ENCODE measurements at places on chromosomes 4 and X.
A peak's percentile ranks its signal among the peaks of the same experiment; 100 is the strongest.

DNA sequence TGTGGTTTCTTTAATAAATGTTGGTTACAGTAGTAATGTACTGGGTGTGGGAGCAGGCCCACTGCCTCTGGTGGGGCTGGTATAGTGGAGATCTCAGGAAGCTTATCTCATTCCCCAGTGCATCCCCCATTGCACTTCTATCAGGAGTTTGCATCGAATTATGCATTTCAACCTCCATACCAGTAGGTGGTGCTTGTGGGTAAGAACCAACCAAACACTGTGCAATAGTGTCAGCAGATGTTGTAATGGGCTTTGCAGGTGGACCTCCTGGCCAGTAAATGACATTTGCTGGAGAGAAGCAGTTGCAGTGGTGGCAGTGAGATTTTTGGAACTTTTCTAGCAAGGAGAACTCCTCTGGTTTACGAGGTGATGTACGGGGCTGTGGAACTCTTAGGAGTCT, 150.6 kb downstream of the POU3F4 start:
- no peak for DNase-seq

- DNase-seq = no peak
Measured at GRCh38 chr4:185202984-185203485, 765 bp downstream of the CFAP97 start.

GRCh38 chr4:8338351-8338961, 68.9 kb downstream of the HTRA3 start:
- no peak for DNase-seq

GRCh38 chr4:145937971-145938611, 532 bp downstream of the ZNF827 start:
- DNase-seq = peak; percentile 21

DNA sequence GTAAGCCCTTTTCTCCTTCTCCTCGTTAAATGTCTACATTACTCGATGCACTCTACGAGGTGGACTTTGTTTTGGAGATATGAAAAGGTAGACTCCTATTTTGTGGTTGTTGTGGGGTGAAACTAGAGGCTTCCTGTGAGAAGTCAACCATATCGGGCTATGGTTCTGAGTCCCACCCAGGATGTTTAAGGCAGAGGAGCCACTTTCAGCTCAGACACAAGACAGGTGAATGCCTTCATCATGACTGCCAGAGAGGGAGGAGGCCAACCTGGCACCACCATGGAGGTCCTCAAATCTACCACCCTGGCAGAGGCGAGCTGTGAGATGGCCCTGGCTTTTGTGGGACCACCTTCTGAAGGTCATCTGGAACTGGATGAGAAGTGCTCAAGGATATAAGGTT, 154.4 kb upstream of the KLF3 start:
- no peak for DNase-seq

DNA sequence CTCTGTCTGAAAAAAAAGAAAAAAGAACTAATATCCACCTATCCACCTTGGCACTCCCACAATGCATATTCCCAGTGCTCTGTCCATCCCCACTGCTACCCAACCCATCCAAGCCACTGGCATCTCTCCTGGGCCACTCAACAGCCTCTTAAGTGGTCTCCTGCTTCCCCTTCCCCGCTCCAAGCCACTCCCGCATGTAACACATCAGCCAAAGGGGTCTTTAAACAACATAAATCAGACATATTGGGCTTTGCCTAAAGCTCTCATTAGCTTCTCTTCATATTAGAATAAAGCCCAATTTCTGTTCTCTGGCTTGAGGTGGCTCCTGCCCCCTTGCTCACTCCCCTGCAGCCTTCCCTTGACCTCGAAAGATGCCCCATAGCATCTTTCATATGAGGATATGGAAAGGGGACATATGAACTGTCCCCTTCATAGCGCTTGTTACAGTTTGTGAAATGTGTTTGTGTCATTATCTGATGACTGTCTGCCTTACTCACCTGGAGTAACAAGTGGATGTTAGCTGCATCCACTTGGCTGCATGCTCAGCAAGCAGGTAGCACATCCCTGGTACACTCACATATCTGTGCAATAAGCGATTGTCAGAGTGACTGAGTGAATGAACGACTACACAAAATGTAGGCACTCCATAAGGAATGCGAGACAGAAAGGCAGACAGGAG, 3.1 kb downstream of the BLOC1S4 start:
- no peak for DNase-seq

GRCh38 chr4:159906051-159906450, 803.2 kb downstream of the RAPGEF2 start:
- no peak for DNase-seq

DNA sequence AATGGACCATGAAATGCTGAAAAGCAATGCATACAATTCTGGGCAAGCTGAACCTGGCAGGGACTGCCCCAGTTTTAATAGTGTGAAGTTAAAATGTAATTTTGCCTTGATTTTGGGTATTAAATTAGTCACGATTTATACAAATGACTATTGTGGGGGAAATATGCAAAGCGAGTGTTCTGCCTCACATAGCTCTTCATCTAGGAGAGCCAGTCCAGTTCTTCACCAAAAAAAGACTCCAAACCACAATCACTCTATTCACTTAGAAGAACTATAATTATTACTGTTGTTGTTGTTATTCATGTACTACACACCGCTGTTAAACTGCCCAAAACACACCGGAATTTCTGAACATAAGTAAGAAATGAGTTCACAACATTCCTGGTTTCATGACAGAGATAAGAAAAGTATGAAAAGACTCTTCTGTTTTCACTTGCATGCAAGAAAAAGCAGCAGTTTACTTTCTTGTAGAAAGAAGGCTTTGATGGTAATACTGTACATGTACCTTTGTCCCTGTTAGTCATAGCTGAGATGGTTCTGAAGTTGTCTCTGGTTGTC, 101.9 kb downstream of the QRFPR start:
- DNase-seq = no peak

- no peak for DNase-seq
Measured at GRCh38 chr4:61175495-61175894, 24.6 kb upstream of the ADGRL3 start.

GRCh38 chrX:771536-771935, 140.9 kb downstream of the SHOX start:
- DNase-seq = no peak

GRCh38 chr4:75235359-75235951, 278.7 kb downstream of the RCHY1 start:
- DNase-seq = no peak

DNA sequence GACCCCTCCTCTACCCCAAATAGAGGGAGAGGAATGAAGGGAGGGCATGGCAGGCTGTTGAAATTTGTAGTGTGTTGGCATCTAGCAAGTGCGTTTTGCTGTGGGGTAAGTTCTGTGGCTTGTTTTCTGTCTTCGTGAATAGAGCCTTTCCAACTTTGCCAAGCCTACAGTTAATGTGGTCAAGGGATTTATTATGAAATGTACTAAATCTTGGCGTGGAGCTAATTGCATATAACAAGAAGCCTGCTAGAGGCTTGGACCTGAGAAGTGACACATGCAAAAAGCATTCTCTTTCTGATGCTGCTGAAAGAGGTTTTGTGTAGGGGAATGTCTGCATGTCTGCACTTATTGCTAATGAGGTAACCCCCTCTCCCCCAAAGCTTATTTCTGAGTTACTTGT, 132.2 kb downstream of the BMPR1B start:
- no peak for DNase-seq

DNA sequence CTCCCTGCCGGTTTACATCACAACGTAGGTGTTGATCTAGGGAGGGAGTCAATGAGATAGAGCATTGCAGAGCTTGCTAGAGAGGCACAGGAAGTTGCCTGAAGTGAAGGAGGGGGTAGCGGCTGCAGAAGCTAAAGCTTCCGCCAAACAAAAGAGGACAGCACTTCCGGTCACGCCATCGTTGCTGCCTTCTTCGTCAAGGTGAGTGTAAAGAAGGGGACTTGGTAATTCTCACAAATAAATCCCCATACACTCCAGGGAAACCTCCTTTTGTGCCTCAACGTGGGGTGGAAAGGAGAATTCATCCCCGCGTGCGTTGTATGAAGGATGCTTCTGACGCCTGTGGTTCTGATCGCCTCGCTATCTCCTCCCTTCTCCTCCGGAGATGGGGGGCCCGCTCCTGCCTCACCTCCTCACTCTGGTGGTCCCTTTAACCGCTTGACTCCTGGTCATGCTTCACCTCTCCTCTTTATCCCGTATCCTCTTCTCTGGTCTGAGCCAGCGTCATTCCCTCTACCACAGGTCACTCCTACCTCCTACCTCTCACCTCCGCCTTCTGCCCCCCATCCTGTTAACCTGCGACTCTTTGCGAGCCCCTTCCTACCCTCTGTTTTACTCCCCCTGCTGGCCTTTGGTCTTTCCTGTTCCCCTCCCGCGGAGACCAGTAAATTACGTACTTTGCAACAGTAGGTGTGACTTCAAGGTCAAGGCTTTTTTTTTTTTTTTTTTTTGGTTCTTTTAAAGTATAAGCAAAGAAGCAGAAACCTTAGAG, 59.9 kb downstream of the GSPT2 start:
- peak; percentile 30 for DNase-seq

GRCh38 chr4:101762534-101762933, 28.0 kb upstream of the BANK1 start:
- DNase-seq = no peak

DNA sequence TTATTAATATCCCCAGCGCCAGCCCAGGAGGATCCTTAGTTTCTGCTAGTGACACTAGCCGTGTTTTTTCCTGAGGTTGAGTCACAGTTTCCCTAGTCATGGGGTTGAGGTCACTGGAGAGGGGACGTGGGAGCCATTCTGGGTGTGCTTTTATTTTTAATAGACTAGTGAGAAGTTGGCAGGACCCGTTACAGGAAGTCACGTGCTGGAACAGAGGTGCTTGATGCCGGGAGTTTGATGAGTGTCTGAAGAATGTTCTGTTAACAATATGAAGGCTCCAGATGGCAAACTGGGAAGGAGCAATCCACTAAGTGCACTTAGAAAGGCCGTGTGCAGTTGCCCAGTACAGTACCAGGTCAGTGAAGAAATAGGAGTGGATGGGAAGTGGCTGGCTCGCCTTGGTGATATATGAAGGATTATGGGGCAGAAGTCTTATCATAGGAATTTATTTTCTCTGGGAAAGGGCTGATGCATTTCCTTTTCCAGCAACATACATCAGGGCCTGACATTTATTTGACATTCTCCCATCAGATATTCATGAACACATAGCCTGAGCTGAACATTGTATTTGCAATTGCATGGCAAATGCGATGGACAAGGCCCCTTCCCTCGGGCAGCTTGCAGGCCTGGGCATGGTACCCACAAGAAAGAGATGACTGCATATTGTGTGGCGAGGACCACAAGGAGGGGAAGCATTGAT, 291.8 kb downstream of the FBXW7 start:
- DNase-seq = no peak

DNA sequence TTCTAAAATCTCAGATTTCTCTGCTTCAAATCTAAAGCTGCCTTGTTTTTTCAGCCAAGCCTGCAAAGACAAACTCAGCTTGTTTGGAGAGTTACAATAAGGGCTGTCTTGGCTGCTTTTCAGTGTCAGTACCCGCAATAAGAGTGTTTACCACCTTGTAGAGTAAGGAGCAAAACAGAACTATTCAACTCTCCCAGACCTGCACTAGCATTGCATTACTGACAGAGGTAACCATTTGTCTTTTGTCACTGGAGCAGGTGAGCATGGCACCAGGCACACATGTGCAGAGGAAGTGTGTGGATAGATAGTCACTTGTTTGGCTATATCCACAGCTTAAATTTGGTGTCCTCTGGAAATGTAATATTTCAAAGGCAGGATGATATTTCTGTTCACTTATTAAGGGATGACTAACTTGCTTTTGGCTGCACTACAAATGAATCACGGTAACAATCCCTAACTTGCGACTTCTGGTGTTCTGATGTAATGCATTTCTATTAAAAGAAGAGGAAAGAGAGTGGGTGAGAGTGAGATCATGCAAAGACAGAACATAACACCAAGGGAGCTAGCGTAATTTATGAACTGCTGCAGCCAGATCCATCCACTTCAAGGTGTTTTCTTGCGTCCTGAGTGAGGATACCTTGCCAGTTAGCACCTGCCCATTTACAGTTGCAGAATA, 38.6 kb downstream of the PTCHD1 start:
- DNase-seq = no peak

DNA sequence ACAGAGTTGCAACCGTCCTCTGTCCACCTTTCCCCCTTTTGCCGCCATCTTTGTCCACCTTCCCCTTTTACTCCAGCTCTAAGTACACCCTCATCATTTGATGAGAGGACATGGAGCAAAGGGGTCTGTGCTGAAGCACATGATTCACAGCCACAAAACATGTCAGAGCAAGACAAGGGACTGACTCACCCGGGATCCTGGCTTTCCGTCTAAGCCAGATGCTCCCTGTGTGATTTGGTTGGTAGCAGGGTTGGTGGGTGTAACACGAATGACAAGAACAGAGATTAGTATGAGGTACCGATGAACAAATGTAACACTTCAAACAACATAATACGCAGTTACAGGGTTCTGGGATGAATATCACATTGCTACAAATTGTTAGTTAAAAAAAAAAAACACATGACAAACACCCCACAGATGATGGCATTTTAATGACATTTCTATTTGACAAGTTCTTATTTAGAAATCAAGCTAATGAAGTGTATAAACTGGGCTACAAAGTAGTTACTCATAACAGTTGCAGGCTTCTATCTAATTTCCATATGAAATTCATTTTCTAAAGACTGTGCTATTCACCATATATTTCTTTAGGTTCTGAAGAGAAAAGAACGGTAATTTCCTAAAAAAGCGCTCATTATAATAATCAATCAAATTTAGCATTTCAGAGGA, 71.4 kb upstream of the ETNPPL start:
- DNase-seq = no peak

DNA sequence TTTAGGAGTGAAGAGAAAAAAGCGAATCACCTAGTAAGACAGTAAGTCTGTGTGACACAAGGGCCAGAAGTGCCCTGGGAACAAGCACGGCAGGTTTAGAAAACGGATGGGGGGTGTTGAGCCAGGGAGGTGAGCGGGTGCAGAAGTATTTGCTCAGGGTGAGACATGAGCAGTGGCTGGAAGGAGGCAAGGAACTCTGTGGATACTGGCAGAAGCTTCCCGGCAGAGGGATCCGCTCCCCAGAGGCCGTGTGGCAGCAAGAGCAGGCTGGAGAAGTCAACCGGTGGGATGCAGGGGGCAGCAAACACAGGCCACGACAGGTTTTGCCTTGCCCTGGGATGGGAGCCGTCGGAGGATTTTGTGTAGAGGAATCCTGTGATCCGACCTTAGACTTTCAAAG, 2.3 kb upstream of the UVSSA start:
- DNase-seq = no peak
